Activated T-cell treated with anti-CD3 and anti-CD28 coated beads, Interleukin-2, amount 50 U/mL, for 72 hours (primary cell): ENCODE measurements at places on chromosomes 4 and X. TPM values are rescaled to one million over a fixed set of nuclear protein-coding genes. Genes with fewer than 3 reads are reported as not detected.

DNA sequence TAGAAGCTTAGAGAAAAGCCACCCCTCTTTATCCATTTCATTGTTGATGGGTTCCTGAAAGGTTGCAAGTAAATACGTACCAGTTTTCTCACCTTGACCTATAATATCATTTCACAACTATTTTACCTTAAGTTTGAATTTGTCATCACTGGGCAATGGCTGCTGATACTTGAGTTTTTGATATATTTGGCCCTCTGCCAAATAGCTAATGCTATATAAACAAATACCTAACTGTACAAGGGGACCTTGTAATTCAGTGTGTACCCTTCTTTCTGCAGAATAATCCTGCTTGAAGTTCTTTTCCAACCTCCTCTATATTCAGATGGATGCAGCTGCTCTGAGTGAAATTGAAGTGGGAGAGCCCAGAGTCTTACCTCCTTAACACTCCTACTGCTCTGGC lies 19.0 kb upstream of the GLUD2 start:
- no peaks in the 10 kb centered on the region for H3K36me3 ChIP-seq
- H3K27me3 ChIP-seq = peaks cover 19% of the 10 kb centered on the region
- no peaks in the 10 kb centered on the region for H3K4me1 ChIP-seq
- H3K4me3 ChIP-seq = no peak overlapping the region

Gene CCDC120
- total RNA-seq = 8.7 TPM

DNA sequence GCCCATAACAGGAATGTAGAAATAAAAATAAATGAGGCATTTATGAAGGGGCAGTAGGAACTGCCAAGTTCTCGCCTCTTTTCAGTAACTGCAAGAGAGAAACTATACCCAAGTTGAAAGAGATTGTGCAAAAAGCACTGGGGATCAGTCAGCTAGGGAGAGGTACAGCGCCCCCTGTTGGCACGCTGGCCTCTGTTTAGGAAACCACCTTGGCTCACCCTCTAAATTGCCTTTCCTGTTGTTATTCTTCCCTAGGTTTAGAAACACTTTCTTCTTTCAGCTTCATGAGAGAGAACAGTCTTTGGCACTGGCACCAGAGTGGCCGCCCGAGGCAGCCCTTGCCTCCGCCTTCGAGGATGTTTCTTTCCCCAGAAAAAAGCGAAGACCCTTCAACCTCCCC lies 348.5 kb downstream of the MID1IP1 start:
- H3K27me3 ChIP-seq = peaks cover 18% of the 10 kb centered on the region
- no peak overlapping the region for H3K4me3 ChIP-seq
- DNase-seq = peak; percentile 56
- H3K36me3 ChIP-seq = no peaks in the 10 kb centered on the region

Gene MRFAP1
- total RNA-seq = 148 TPM

Gene TASL
- 2.6 TPM for total RNA-seq
